ENCODE measurements at places on chromosomes 2 and 18.

DNA sequence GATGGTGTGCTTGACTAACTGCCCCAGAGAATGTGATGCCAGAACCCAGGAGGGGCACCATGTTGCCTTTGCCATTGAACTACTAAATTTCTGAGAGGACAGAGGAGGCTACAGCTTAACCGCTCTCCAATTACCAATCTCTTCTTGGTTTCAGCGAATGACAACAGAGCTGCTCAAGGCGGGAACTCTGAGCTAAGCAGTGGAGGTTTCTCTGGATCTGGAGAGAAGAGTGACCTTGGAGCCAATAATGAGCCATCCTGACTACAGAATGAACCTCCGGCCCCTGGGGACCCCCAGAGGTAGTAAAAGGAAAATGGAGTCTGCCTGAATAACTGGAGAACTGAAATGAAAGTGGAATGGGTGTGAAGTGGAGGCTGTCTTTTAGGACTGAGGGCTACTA is 53.2 kb downstream of the DIS3L2 start:
- DNase-seq, result no peak

DNA sequence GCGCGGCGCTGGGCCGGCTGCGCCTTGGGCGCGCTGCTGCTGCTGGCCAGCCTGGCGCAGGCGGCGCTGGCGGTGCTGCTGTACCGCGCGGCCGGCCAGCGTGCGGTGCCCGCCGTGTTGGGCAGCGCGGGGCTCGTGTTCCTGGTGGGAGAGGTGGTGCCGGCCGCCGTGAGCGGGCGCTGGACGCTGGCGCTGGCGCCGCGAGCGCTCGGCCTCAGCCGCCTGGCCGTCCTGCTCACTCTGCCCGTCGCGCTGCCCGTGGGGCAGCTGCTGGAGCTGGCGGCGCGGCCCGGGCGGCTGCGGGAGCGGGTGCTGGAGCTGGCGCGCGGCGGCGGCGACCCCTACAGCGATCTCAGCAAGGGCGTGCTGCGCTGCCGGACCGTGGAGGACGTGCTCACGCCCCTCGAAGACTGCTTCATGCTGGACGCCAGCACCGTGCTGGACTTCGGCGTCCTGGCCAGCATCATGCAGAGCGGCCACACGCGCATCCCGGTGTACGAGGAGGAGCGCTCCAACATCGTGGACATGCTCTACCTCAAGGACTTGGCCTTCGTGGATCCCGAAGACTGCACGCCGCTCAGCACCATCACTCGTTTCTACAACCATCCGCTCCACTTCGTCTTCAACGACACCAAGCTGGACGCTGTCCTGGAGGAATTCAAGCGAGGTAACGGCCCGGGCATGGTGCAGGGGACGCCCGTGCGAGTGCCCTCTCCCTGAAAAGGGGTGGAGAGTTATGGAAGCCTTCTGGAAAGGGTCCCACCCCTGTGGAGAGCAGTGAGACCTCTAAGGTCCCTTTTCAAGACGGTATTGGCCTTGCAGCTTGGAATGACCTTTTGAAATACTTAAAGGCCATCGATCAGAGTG is 1.0 kb downstream of the CNNM3 start:
- no peak for DNase-seq

GRCh38 chr18:46158499-46158898 is 54.3 kb downstream of the HAUS1 start:
- DNase-seq, result no peak

GRCh38 chr2:221969087-221969829 is 329.5 kb downstream of the PAX3 start:
- DNase-seq, result no peak

Data from GM12892 (cell line).